ENCODE measurements at places on chromosomes 2 and 18. TPM values are rescaled to one million over a fixed set of nuclear protein-coding genes. Genes with fewer than 3 reads are reported as not detected.

DNA sequence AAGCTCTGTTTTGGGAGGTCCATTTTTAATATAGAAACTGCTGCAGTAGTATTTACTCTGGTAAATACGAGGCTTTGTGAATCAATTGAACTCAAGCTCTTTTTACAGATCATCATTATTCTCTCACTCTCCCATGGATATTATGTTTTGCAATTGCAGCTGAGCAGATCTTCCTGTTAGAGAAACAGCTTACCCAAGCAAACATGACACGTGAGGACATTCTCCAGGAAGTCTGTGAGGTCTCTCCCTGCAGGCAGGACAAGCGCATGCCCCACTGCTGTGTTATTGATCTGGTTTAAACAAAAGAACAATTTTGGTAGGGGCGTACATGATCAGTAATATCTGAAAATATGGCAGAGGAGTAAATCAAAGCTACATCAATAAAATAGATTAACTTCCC is 72.1 kb downstream of the COL6A3 start:
- H3K27ac ChIP-seq, result no peak overlapping the region
- no peak for DNase-seq
- H3K27me3 ChIP-seq, result no peaks in the 10 kb centered on the region
- H3K4me1 ChIP-seq, result no peaks in the 10 kb centered on the region

KLHL41 gene
- 0.22 TPM for total RNA-seq

GRCh38 chr2:189502714-189503113 is 61.4 kb downstream of the WDR75 start:
- H3K36me3 ChIP-seq, result no peaks in the 10 kb centered on the region
- H3K27ac ChIP-seq, result no peak overlapping the region
- H3K27me3 ChIP-seq, result no peaks in the 10 kb centered on the region
- H3K4me1 ChIP-seq, result peaks cover 7% of the 10 kb centered on the region
- DNase-seq, result no peak

DNA sequence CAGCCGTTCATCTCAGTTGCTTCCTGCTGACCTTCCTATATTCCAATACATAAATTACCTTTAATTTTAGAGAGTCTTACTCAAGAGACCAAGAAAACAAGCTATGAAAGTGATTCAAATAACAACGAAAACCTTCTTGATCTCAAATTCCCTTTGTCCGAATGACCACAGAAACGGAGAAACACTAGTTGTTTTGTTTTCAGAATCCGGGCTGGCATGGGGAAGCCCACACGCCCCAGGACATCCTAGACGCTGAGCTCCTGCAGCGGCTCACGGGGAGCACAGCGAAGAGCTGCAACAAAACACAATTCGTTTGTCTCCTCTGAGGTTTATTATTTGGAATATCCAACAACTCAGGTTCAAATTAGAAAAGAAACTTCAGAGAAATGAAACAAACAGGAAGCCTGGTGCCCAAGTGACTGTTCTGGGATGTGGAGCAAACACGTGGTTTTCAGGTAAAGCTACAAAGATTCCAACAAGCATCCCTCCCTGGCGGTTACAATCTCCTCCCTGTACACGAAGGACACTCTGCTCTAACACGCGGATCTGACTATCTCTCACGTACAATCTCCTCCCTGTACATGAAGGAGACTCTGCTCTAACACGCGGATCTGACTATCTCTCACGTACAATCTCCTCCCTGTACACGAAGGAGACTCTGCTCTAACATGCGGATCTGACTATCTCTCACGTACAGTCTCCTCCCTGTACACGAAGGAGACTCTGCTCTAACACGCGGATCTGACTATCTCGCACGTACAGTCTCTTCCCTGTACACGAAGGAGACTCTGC is 237.5 kb downstream of the TWIST2 start:
- H3K36me3 ChIP-seq, result no peaks in the 10 kb centered on the region
- no peak overlapping the region for H3K27ac ChIP-seq
- H3K27me3 ChIP-seq, result no peaks in the 10 kb centered on the region
- DNase-seq, result no peak

RANBP2 gene
- total RNA-seq, result 76.5 TPM

TRABD2A gene
- total RNA-seq, result 20.8 TPM

INO80C gene
- 27.0 TPM for total RNA-seq

APLF gene
- total RNA-seq, result 4.0 TPM

LINC00305 gene
- total RNA-seq, result not detected

DNA sequence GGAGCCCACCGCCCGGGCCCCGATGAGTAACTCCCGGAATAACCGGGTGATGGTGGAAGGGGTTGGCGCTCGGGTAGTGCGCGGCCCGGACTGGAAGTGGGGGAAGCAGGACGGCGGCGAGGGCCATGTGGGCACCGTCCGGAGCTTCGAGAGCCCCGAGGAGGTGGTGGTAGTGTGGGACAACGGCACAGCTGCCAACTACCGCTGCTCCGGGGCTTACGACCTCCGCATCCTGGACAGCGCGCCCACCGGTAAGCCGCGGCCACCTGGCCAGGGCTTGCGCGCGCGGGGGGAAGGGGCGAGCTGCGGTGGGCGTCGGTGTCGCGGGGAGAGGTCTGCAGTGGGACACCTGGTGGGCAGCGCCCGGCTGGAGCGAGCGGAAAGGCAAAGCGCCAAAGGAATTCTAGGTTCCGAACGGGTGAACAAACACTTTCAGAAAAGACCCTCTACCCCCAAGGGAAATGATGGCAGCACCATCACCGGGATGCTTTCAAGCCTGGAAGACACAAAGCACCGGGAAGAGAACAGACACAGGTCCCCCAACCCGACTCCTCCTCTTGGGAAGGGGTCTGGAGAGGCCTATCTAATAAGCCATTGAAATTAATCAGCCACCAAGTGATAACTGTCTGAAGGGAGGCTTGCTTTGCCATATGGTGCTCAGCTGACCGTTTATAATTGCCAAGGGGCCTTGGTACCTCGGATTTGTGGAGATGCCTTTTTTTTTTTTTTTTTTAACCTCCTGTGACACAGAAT is 1.1 kb downstream of the MIB1 start:
- H3K4me1 ChIP-seq, result peaks cover 30% of the 10 kb centered on the region
- peak overlapping the region; percentile 41 for H3K27ac ChIP-seq
- H3K27me3 ChIP-seq, result no peaks in the 10 kb centered on the region
- no peak for DNase-seq
- no peaks in the 10 kb centered on the region for H3K36me3 ChIP-seq
- peak overlapping the region; percentile 72 for H3K4me3 ChIP-seq

ACTG2 gene
- total RNA-seq, result not detected

BCL11A gene
- total RNA-seq, result 0.07 TPM

DNA sequence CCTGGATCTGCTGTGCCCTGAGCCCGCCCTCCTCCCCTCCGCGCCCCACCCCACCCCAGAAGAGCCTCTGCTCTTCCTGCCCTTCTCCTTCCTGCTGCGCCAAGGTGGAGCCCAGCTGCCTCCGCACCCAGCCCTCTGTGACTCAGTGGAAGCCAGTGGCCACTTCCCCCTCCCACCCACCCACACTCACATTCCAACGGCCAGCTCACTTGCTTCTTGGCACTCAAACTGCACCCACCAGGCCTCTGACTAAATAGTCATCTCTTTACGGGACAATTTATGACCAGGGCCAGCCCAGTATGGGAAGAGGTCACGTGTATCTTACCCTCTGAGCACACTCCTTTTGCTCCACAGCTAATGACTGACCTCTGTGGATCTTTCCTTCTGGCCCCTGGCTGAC is 150.4 kb upstream of the SLC1A4 start:
- H3K4me3 ChIP-seq, result no peak overlapping the region
- no peaks in the 10 kb centered on the region for H3K4me1 ChIP-seq

DNA sequence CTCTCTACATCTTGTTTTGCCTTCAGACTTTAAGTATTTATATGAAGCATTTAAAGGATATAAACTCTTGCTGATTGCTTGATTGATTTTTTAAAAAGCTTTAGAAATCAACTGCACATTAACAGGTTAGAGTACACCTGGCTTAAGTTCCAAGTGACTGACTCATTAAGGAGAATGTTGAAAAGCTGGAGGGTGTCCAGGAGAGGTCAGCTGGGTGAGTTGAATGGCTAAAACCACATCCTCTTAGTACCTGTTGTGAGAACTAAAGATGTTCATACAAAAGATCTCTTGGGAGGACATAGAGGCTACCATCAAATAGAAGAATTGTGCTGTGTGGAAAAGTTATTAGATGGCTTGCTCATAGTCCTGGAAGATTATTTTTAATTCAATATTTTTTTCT is 206.8 kb downstream of the TXNL1 start:
- no peak for DNase-seq
- H3K36me3 ChIP-seq, result no peaks in the 10 kb centered on the region
- H3K4me1 ChIP-seq, result no peaks in the 10 kb centered on the region
- no peak overlapping the region for H3K4me3 ChIP-seq

- no peaks in the 10 kb centered on the region for H3K36me3 ChIP-seq
- no peaks in the 10 kb centered on the region for H3K4me1 ChIP-seq
- DNase-seq, result no peak
- no peaks in the 10 kb centered on the region for H3K27me3 ChIP-seq
Observed at GRCh38 chr2:107621186-107622165, 205.2 kb upstream of the RGPD4 start.

- H3K36me3 ChIP-seq, result peaks cover 25% of the 10 kb centered on the region
- H3K27me3 ChIP-seq, result no peaks in the 10 kb centered on the region
- H3K27ac ChIP-seq, result no peak overlapping the region
- no peaks in the 10 kb centered on the region for H3K4me1 ChIP-seq
Observed at GRCh38 chr2:43898838-43899346, 60.1 kb downstream of the ABCG8 start.

- no peak overlapping the region for H3K4me3 ChIP-seq
- H3K27ac ChIP-seq, result no peak overlapping the region
- no peak for DNase-seq
- no peaks in the 10 kb centered on the region for H3K36me3 ChIP-seq
Observed at GRCh38 chr2:46876741-46877384, 38.7 kb downstream of the MCFD2 start.

ABCB11 gene
- total RNA-seq, result not detected

DNA sequence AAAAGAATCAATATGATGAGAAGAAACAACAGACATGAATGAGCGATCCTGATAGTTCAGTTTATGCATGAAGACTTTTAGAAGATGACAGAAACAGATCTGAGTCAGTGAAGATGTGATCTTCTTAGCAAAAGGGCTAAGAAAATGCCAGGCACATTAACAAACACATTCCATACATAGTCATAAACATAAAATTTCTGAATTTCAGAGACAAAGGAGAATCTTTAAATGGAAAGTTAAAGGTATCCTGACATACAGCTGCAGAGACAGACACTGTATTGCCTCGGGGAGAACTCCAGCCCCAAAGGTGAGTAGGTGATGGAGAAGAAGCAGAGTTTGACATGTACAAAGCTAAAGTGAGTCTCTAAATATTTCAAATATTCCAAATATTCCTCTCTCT is 40.6 kb upstream of the FN1 start:
- H3K36me3 ChIP-seq, result no peaks in the 10 kb centered on the region
- no peaks in the 10 kb centered on the region for H3K4me1 ChIP-seq
- no peaks in the 10 kb centered on the region for H3K27me3 ChIP-seq
- DNase-seq, result no peak
- H3K4me3 ChIP-seq, result no peak overlapping the region

SLC5A7 gene
- not detected for total RNA-seq

DNA sequence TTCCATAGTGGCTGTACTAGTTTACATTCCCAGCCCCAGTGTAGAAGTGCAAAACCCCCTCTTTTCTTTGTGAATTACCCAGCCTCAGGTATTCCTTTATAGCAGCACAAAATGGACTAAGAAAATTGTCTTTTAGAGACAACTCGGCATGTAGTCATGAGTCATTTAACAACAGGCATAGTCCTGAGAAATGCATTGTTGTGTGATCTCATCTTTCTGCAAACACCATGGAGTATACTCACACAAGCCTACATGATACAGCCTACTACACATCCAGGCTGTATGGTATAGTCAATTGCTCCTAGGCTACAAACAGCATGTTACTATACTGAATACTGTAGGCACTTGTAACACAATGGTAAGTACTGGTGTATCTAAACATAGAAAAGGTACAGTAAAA is 44.4 kb upstream of the MBP start:
- DNase-seq, result no peak
- H3K27ac ChIP-seq, result no peak overlapping the region
- no peak overlapping the region for H3K4me3 ChIP-seq
- H3K36me3 ChIP-seq, result no peaks in the 10 kb centered on the region
- no peaks in the 10 kb centered on the region for H3K27me3 ChIP-seq

GRCh38 chr2:12068796-12069538 is 322.5 kb downstream of the LPIN1 start:
- no peak overlapping the region for H3K27ac ChIP-seq
- no peak for DNase-seq
- H3K4me1 ChIP-seq, result peaks cover 12% of the 10 kb centered on the region
- H3K4me3 ChIP-seq, result no peak overlapping the region
- H3K36me3 ChIP-seq, result no peaks in the 10 kb centered on the region

- H3K27me3 ChIP-seq, result no peaks in the 10 kb centered on the region
- no peak for DNase-seq
- peaks cover 48% of the 10 kb centered on the region for H3K4me1 ChIP-seq
- no peak overlapping the region for H3K4me3 ChIP-seq
- H3K27ac ChIP-seq, result no peak overlapping the region
- no peaks in the 10 kb centered on the region for H3K36me3 ChIP-seq
Observed at GRCh38 chr2:3241971-3242746, 135.5 kb downstream of the EIPR1 start.

CROCC2 gene
- not detected for total RNA-seq

DNA sequence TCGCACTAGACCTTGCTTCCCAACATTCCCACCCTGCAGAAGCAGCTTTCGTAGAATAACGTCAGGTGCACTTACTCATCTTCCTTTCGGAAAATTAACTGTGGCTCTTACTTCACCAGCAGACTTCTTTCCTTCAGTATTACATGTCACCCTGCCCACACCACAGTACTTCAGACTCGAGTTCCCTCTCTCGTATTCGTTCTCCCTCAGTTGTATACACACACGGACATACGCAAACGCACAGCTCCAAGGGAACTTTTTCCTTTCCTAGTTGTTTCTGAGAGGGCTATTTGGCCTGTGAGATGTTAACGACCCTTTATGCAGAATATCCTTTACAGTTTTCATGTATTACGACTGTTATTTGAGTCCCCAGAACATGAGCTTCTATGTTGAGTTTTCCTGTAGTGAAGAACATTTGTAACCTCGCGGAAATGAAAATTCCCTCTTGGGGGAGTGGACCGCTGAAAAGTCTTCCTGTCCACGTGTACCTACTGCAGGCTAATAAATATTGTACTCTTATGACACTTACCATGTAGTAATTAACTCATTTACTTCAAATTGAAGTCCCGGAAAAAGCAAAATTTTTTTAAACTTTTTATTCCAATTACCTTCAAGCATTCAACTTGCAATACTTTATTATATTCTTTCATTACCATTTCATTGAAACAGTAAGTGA is 908 bp downstream of the ERLEC1 start:
- no peak for DNase-seq
- peak overlapping the region; percentile 80 for H3K4me3 ChIP-seq
- no peaks in the 10 kb centered on the region for H3K36me3 ChIP-seq
- no peaks in the 10 kb centered on the region for H3K27me3 ChIP-seq
- H3K27ac ChIP-seq, result peak overlapping the region; percentile 86
- peaks cover 41% of the 10 kb centered on the region for H3K4me1 ChIP-seq

CFAP65 gene
- not detected for total RNA-seq

GRCh38 chr2:242020196-242021004 is 150.9 kb downstream of the RTP5 start:
- H3K27me3 ChIP-seq, result no peaks in the 10 kb centered on the region
- H3K4me1 ChIP-seq, result no peaks in the 10 kb centered on the region
- H3K4me3 ChIP-seq, result no peak overlapping the region

CD28 gene
- total RNA-seq, result 64.1 TPM

POMC gene
- 6.2 TPM for total RNA-seq
